Esophagus mucosa (tissue), 1 donor: ENCODE measurements at places on chromosomes 3 and 15.

DNA sequence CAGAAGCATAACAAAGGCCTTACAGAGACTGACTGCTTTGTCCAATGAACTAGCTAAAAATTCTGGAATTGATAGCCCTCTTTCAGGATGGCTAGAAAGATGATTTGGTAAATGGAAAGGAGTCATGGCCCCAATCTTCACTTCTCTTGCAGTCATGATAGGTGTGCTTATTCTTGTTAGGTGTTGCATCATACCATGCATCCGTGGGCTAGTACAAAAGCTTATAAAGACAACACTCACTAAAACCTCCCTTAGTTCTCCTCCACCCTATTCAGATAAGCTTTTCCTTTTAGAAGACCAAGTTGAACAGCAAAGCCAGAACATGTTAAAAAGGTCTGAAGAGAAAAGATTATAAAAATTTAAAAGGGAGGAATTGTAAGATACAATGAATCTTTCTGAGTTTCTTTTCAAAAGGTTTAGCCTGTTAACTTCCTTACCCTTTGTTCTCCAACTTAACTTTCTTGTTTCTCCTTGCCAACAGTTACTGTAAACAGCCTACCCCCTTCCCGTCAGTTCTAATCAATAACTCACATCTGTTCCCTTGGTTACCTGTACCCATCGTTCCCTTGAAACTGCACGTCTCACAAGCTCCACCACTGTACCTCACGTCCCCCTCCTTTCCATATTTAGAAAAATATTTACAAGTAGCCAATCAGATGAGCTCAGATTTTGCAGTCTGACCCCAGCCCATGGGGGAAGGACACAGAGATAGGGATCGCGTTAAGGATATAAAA is 105.8 kb downstream of the ZBBX start:
- ATAC-seq: no peak

GRCh38 chr15:79017953-79018352 is 72.6 kb downstream of the RASGRF1 start:
- no peak for ATAC-seq

DNA sequence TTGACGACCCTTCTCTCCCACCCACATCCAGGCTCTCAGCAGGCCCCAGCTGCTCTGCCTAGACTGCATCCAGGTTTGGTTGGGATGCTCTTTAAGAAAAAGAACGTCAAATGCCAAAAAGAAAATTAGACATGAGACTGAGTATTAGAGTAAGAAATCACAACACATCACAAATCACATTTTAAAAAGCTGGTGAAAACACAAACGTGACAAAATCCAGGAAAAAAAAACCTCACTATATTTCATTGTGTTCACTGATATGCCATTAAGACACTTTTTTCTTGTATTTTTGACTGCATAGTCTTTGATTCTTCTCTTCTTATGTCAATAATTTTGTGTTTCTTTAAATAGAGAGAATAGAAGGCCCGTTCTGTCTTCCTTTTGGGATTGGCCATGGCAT is 243.7 kb downstream of the TLE3 start:
- ATAC-seq: no peak

DNA sequence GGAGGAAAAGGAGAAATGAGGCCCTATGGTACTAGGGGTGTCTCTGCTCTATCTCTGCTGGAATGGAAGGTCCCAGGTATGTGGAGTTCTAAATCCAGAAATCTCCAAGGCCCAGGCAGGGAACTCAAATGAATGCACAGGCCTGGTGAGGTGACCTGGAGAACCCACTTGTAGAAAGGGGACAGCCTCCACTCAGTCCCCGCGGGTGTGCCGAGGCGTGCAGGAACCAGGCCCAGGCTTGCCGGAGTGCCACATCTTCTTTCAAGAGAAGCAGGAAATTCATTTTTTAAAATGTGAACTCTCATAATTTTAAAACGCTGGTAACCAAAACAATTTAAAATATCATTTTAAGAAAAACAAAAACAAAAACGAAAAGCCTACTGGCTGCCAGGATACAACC is 32.2 kb upstream of the ADCY5 start:
- no peak for ATAC-seq

- ATAC-seq: no peak
Measured at GRCh38 chr15:77120576-77120975, 49.7 kb upstream of the TSPAN3 start.

DNA sequence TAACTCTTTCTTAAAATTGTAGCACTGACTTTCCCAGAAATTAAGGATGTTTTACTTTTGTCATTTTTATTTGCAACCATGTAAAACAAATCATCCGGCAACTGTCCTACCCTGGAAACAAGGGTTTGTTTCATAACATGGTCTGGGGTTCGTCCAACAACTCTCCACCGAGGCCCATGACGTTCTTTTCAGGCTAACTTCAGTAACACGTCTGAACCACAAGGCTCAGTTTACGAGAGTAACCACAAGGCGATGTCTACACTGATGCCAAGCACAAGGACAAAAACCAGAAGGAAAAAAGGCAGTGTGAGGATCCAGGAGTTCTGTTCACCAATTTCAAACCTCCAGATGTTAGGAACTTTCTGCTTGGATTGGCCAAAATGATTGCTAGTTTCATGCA is 546.1 kb downstream of the NTRK3 start:
- ATAC-seq: no peak

DNA sequence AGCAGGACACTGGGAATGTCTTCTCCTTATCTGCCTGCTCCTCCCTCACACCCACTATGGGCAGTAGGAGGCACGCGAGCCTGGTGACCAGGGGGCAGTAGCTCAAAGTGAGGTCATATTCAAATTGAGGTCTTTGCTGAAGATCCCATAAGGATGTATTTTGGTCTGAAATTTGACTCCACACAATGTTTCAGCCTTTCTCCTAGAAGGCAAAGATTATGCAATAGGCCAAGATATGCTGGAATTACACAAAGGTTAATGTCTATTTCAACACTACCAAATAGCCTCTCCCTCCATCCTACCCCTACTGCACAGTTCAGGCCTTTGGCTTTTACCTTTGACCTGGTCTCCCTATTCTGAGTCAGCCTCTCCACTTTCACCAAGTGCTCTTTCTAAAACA is 203.0 kb downstream of the TIGIT start:
- ATAC-seq: no peak

GRCh38 chr15:40118473-40118872 is 9.8 kb upstream of the BMF start:
- ATAC-seq: no peak

- no peak for ATAC-seq
Measured at GRCh38 chr3:175456466-175456865, 597.3 kb downstream of the NAALADL2 start.

DNA sequence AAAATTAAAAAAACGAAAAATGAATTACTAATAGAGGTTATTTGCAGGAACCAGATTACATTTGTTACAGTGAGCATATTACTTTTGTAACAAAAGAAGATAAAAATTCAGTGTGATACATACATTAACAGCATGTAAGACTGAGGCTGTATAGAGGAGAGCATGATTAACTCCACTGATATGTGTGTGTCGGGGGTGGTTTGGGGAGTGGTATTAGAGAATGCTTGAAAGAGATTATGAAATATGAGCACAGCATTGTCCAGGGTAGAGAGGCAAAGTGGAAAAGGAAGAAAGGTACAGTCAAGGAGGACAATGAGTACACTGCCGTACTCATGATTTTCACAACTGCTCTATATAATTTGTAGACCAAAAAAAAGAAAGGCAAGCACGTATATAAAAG is 62.9 kb upstream of the LRRFIP2 start:
- peak; percentile 63 for ATAC-seq

GRCh38 chr3:178561239-178561638 is 25.0 kb downstream of the KCNMB2 start:
- no peak for ATAC-seq

DNA sequence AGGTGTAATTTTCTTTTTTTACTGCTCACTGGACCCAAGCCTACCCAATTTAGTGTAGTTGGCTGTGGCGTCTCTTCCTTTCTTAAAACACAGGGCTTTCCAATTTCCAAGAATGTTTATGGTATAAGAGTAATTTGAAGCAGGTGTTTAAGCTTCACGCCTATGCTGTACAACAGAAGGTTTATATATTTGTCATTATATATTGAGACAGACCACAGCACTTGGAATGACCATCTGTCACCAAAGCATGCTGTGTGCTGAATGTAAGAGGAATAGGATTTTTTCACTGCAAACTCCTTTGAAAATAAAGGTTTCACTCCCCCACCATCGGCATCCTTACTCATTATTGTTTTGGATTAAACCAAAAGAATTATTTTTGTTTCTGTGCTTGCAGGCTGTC is 325.7 kb downstream of the OTOL1 start:
- ATAC-seq: no peak

DNA sequence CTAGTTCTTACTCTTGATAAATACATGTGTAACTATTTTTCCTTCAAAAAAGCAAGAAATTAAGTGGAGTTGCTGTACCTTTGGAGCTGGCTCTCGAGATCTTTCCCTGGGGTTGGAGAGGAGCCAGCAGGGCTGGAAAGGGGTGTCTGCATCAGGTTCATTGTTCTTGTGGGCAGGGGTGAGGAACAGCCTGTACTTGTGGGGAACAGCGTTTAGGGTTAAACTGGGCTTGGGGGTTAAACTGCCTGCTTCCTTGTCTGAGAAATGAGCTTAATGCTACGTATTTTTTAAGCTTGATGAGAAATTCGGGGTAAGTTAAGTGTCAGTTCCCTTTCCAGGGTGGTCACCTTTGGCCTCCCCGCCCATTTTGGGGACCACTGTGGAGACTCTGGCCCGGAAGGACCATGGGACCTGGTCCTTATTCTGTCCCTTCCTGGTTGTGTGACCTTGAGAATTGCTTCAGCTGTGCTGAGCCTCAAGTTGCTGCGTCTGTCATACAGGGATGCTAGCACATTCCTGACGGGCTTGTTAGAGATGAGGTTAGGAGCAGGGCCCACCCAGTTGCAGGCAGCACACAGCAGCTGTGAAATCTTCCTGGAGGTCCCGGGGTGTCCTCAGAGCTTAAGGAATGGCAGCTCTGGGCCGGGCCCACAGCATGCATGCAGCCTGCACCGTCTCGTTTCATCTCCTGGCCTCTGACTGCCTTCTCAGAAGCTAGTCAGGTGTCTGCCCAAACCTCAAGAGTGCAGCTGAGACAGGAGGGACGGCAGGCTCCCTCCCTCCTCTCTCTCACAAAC is 11.6 kb downstream of the H1-8 start:
- ATAC-seq: no peak

GRCh38 chr3:9226326-9226725 is 23.1 kb downstream of the SRGAP3 start:
- ATAC-seq: peak; percentile 64

GRCh38 chr15:52523192-52523591 is 5.5 kb downstream of the MYO5A start:
- ATAC-seq: peak; percentile 59

DNA sequence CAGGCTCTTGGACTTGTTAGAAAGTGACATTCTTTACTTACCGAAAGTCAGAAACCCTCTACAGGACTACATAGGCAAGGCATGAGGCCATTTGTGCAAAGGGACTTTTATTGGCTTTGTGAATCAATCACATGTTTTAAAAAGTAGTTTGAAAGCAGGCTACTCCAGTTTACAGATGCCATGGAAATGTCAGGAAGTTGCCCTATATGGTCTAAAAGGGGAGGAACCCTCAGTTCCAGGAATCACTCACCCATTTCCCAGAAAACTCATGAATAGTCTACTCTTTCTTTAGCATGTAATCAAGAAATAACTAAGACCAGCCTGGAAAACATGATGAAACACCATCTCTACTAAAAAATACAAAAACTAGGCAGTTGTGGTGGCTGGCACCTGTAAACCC is 51.0 kb upstream of the MKRN3 start:
- no peak for ATAC-seq

GRCh38 chr3:10772271-10773161 is 43.5 kb upstream of the SLC6A11 start:
- ATAC-seq: peak; percentile 70
